Stimulated activated CD4-positive, alpha-beta T cell treated with anti-CD3 and anti-CD28 coated beads, Interleukin-1b, Interleukin-23, amount 100 ng/mL, for 1 hour (primary cell): ENCODE measurements at places on chromosomes 5 and 9.

GRCh38 chr5:155959082-155959481, 367.9 kb upstream of the SGCD start:
- no peak for DNase-seq

- no peak for DNase-seq
Observed at GRCh38 chr5:132180134-132180745, 47.4 kb downstream of the P4HA2 start.

- no peak for DNase-seq
Observed at GRCh38 chr5:55226934-55227663, at the start of gene MCIDAS. Gene MCIDAS, minus strand, starts transcription at chr5:55227315. Its CDS starts 177 bp downstream, at chr5:55227138.

- no peak for DNase-seq
Observed at GRCh38 chr5:28703651-28704260, 1665.4 kb upstream of the CDH9 start.

DNA sequence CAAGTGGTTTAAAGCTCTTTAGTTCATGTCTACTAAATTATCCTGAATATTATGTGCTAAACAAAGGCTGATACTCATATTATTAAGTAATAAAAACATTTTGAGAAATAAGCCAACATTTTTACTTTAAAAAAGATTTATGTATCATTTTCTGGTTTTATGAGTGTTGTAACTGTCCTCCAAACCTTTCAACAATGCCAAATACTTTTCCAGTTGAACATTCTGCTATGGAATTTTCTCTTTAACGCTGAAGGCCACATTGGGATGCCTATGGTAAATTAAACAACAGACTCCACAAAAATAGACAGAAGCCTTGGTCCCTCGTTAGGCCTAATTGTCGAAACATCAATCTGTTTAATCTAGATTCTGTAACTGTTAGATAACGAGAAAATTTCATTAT, 131.3 kb downstream of the GLIS3 start:
- DNase-seq: no peak

- no peak for DNase-seq
Observed at GRCh38 chr5:81826128-81826527, 75.2 kb upstream of the SSBP2 start.

DNA sequence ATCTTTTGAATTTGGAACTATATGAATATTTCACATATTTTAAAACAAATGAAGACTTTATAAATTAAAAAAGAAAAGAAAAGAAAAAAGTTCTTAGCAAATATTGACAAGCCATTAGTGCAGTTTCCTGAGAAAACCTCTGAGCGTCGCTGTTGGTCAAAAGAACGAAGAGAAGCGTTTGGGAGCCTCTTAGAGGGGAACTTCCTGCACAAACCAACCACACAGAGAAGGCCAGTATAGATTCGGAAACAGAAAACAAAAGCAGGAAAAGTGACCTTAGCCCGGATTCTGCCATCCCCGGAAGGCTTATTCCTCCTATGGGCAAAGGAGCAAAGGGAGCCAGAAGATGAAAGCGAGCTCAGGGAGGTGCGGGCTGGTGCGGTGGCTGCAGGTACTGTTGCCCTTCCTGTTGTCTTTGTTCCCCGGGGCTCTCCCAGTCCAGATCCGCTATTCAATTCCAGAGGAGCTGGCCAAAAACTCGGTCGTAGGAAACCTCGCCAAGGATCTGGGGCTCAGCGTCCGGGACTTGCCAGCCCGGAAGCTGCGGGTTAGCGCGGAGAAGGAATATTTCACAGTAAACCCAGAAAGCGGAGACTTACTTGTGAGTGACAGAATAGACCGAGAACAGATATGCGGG, at the start of gene PCDHGB2:
TSS of gene PCDHGB2 (plus strand) at position 205 of the 637 bp plus-strand sequence. CDS start at position 347, 142 bp downstream.
- no peak for DNase-seq

GRCh38 chr9:38346811-38347210, 45.7 kb upstream of the ALDH1B1 start:
- DNase-seq: no peak

DNA sequence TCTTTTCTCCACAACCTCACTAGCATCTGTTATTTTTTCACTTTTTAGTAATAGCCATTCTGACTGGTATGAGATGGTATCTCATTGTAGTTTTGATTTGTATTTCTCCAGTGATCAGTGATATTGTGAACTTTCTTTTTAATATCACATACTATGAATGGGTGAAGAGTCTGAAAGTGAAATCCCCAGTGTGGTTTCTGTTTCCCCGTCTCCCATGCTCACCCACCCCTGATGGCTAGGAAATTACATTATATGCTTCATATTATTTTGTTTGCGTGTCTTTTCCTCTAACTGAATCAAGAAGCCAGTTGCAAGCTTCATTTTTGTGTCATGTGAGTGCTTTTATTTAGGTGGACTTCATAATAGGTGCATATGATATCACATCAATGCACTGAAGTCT, 171.1 kb downstream of the ARHGAP26 start:
- DNase-seq: no peak

DNA sequence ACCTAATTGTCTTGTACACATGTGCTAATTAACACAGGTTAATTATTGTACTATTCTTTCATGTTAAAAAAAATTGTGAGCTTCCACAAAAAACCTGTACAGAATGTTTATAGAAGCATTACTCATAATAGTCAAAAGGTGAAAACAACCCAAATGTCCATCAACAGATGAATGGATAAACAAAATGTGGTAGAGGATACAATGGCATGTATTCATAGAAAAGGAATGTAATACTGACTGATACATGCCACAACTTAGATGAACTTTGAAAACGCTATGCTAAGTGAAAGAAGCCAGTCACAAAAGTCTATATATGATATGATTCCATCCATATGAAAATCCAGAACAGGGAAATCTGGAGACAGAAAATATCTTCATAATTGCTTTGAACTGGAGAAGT, 25.6 kb downstream of the RRAGA start:
- DNase-seq: no peak

GRCh38 chr9:123509646-123510045, 153.6 kb downstream of the CRB2 start:
- DNase-seq: no peak

GRCh38 chr5:152556784-152557183, 151.7 kb upstream of the NMUR2 start:
- no peak for DNase-seq

- no peak for DNase-seq
Observed at GRCh38 chr5:91319667-91320066, 63.5 kb downstream of the ARRDC3 start.

DNA sequence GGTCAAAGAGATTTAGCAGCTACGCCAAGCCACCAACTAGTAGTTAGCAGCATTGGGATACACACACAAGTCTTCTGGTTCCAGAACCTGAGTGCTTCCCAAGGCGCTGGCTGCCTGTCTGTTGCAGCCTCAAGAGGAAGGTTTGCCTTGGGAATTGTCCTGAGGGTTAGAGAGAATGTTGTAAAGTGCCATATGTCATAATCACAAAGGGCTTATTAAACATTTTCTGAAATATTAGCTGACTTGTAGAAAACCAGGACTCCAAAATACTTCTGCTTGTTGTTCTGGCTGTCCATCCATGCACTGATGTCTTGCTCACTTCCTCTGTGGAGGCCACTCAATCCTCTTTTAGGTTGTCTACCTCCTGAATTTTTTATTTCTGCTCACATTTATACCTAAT, 46.3 kb downstream of the SLC36A1 start:
- DNase-seq: no peak

- no peak for DNase-seq
Observed at GRCh38 chr9:7075154-7075553, 317.4 kb downstream of the KDM4C start.

DNA sequence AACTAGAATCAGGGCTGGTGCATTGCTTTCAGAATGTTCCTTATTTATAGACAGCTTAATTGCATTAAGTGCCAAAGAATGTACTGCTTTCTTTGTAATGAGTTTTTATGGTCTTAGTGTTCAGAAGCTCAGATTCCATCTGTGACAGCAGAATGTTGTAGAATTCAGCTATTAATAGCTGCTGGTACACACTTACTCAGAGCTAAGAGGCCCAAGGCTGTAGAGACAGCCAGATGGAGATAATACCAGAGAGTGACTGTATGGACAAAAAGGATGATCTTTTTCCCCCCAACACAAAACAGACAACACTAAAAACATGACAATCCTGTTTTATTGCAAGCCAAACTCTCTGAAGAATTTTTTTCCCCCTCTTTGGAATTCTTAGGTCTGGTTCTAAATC, 50.2 kb downstream of the PPP2R2B start:
- no peak for DNase-seq

DNA sequence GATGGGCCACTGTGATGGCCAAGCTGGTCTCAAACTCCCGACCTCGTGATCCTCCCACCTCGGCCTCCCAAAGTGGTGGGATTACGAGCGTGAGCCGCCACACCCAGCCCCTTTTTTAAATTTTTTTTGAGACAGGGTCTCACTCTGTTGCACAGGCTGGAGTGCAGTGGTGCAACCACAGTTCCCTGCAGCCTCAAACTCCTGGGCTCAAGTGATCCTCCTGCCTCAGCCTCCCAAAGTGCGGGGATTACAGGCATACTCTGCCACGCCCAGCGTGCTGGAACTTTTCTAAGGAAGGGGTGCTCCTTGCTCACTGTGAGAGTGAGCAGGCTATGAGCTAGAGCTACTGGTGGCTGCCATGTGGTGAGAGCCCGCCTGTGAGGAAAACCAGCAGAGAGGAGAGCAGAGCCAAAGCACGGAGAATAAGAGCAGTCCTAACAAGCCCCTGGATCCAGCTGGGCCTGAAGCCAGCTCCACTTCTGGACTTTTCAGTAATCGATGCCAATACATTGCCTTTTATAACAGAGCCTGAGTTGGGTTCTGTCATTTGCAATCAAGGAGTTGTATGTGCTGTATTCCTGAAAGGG, 75.5 kb upstream of the UNC5A start:
- DNase-seq: no peak

DNA sequence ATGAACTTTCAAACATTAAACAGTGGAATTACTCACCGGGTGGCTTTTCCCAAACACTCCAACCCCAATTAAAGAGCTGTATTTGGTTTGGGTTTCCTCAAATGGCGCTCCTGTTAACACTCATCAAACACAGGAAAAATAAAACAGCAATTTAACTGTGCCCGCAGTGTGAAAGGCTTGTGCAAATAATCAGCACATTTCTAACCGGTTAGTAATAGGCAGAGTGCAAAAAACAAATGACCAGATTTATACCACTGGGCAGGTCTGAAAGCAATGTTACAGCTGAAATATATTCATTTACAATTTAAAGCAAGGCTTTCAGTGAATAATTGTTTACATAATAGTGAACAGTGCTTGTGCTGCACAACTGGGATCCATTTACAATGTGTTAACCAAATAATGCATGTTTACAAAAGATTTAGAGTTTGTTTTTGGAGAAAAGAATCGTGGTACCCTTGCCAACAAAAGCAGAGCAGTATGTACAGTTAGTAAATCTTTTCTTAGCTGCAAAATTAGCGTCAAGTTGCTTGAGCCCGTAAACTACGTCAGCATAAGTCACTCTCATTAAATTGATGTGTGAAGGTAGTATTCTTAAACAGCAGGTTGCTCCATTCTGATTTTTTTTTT, 662.9 kb upstream of the ZNF608 start:
- DNase-seq: no peak

DNA sequence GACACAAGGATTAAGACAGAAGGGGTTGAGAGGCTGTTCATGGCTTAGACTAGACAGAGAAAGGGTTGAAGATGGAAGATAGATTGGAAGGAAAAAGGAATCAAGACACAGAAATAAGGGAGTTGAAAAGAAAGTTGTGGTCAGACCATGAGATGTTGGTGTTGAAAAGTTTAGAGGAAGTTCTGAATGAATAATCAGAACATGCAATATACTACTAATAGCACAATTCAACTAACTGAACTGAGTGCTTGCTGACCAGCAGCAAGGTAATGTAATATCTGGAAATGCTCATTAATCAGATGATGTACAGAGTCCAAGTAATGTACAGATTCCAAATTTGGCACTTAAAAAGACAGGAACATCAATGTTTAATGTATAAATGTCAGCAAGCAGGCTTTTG, 10.6 kb upstream of the NNT start:
- no peak for DNase-seq

GRCh38 chr5:146399481-146399880, 47.7 kb upstream of the TCERG1 start:
- no peak for DNase-seq

DNA sequence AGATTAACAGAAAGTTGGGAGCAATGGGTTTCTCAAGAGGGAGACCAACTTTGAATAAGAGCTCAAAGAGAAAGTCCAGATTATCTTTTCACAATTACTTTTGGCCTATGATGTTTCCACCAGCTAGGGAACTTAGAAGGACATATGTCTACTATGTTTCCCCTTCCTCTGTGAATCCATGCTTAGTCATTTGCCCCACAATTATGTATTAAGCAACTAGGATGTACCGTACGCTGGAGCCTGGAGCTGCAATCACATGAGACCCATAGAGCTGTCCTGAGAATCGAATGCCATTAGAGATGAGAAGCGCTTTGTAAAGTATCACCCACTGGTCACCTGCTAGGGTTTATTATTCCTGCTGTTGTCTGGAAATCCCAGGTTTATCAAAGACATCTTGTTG, 78.8 kb downstream of the PDE6A start:
- DNase-seq: no peak

GRCh38 chr5:9545136-9545991, 511 bp downstream of the SEMA5A start:
- DNase-seq: no peak

DNA sequence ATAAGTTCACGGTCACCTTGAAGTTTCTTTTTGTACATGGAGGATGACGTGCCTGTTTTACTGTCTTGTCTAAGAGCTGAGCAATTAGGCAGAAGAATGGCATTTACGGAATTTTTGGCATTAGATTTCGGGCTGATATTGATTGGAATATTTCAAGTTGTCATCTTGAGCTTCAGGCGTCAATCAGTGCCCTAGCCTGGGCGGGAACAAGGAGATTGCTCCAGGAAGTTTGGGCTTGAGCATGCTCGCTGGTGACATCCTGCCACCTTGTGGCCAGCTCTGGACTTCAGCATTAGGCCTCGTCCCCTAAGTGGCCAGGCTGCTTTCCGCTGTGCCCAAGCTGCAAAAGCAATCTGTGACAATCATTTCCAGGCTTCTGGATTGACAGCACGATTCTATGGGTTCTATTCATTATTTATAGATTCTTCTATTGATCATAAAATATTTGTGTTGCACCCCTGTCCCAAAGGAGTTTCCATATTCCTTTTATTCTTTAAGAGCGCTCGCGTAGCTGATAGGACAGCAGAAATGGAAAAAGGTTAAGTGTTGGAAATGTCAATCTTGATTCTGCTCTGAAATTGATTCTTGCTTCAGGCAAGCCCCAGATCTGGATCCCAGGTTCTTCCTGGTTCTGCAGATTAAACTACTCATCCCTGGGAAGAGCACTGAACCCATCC, 79.3 kb downstream of the SLC28A3 start:
- DNase-seq: peak; percentile 6
